CD4-positive, CD25-positive, alpha-beta regulatory T cell (primary cell): ENCODE measurements at places on chromosomes 1 and 21. TPM values are rescaled to one million over a fixed set of nuclear protein-coding genes. Genes with fewer than 3 reads are reported as not detected.
A peak's percentile ranks its signal among the peaks of the same experiment; 100 is the strongest.

Gene TXNIP
- 1,496 TPM for total RNA-seq

Gene TNNT2
- total RNA-seq, result not detected

GRCh38 chr1:197384471-197384870 lies 116.4 kb downstream of the CRB1 start:
- no peak overlapping the region for H3K27ac ChIP-seq
- H3K27me3 ChIP-seq, result peaks cover 8% of the 10 kb centered on the region
- no peaks in the 10 kb centered on the region for H3K4me1 ChIP-seq
- H3K36me3 ChIP-seq, result no peaks in the 10 kb centered on the region
- DNase-seq, result no peak

- no peak overlapping the region for H3K27ac ChIP-seq
- H3K4me3 ChIP-seq, result no peak overlapping the region
- DNase-seq, result no peak
- no peaks in the 10 kb centered on the region for H3K27me3 ChIP-seq
- no peaks in the 10 kb centered on the region for H3K36me3 ChIP-seq
- no peaks in the 10 kb centered on the region for H3K4me1 ChIP-seq
These were observed 228.8 kb downstream of the PBX1 start for GRCh38 chr1:164787834-164788231.

- DNase-seq, result no peak
- H3K27ac ChIP-seq, result peak overlapping the region; percentile 82
- peaks cover 37% of the 10 kb centered on the region for H3K4me1 ChIP-seq
- H3K4me3 ChIP-seq, result peak overlapping the region; percentile 95
- H3K27me3 ChIP-seq, result no peaks in the 10 kb centered on the region
- H3K36me3 ChIP-seq, result no peaks in the 10 kb centered on the region
These were observed 331.5 kb downstream of the CHRM3 start for GRCh38 chr1:239717918-239718184.
